ENCODE measurements at places on chromosomes 2 and 18. TPM values are rescaled to one million over a fixed set of nuclear protein-coding genes. Genes with fewer than 3 reads are reported as not detected.

Gene CXCR1
- 0.13 TPM for polyA plus RNA-seq

- DNase-seq: no peak
Observed at GRCh38 chr18:50356036-50356945, 18.6 kb upstream of the SKA1 start.

GRCh38 chr2:224309176-224309575 lies 92.7 kb downstream of the FAM124B start:
- no peak for DNase-seq

GRCh38 chr2:1886405-1886992 lies 142.2 kb upstream of the PXDN start:
- DNase-seq: no peak

All from urinary bladder (tissue), 4 donors.